ENCODE measurements at places on chromosomes 3 and 15. TPM values are rescaled to one million over a fixed set of nuclear protein-coding genes. Genes with fewer than 3 reads are reported as not detected.

DNA sequence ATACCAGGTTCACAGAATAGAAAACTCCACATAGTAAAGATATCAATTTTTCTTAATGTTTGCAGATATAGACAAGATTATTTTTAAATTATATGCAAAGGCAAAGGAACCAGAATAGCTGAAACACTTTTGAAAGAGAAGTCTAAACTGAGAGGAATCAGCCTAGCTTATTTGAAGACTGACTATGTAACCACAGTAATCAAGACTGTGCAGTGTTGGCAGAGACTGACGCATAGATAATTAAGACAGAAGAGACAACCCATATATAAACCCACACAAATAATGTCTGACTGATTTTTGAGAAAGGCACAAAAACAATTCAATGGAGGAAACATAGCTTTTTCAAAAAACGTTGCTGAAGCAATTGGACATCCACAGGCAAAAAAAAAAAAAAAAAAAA, 28.6 kb upstream of the ACKR4 start:
- no peak for DNase-seq

DNA sequence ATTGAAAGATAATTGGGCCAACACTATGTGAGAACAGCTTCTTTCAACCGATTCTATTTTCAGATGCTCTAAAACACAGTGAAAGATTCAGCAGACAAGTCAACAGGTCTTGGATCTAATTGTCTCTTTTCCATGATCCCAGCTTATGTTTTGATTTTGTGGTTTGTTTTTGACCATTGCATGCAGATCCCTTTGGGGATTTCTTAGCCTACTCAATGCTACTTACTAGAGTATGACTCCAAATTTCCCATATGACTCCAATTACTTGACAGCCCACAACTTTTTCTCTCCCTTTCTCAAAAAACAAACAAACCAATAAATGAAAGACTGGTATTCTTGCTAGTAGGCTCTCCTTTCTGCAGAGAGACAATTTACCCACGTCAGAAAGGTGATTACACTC, 67.1 kb downstream of the KCNH8 start:
- DNase-seq: no peak

GRCh38 chr3:98577178-98577895, 16.1 kb downstream of the CPOX start:
- DNase-seq: no peak

DNA sequence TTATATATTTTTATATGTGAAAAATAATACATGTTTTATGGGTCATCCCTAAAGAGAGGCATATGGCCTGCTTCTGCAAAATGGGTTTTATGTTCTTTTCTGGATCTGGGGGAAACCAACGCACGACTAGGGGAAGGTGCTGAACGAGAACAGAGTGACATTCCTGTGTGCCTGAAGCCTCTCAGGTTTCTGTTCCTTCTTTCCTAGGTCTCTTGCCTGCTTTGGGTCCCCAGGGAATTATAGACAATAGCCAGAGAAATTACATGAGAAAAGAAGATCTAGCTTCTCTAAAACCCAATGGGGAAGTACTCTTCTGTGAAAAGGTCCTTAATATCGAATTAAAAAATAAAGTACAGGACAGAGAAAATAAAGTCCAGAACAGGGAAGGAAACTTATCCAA, 66.5 kb downstream of the IGSF11 start:
- DNase-seq: no peak

DNA sequence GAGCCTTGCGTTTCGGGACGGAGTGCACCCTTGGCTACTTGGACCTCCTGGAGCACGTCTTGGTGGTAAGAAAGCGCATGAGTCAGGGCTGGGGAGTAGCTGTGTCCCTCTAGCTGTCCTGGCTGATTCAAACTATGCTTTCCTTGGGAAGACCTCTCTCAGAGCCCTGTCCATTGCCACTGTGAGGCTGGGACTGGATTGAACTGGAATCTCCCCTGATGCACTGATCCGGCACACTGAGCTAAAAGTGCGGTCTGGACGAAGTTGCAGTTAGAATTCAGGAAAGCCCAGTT, 232.6 kb upstream of the TPM1 start:
- no peak for DNase-seq

- no peak for DNase-seq
These were observed 433.4 kb upstream of the CFAP20DC start for GRCh38 chr3:59483191-59483590.

DNA sequence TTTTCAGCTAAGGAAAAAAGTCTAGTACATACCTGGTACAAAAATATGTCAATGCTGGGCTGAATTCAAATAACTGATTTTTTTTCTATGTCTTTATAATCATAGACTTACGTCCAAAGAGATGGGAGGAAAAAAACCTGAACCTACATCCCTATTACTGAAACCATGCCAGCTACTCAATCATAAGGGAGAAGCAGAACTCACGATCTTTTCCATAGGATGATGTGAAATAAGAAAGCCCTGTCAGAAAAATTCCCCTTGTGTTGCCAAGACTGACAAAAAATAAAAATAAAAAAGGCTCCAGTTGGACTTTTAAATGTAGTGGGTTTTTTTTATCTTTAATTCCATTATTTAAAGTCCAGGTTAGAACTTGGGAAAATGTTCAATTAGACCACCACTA, 3.3 kb downstream of the MSL2 start:
- no peak for DNase-seq

GRCh38 chr3:185959609-185960521, 22.1 kb upstream of the TRA2B start:
- no peak for DNase-seq

DNA sequence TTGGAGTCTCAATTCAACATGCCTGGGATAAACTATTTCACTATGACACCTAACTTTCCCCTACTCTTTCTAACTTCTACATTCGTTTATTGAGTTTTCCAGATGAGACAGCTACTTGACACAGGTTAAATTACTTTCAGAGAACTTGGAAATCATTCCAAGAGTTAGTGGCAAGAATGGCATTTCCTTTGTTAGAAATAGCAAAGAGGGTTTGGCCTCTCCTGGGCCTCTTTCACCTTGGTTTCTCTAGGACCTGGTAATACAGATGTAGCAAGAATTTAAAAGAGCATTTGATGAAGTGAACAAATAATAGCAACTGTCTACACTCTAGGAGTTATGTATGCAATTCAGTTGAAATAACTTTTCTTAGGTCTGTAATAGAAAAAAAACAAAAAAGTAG, 748.9 kb downstream of the MECOM start:
- no peak for DNase-seq

DNA sequence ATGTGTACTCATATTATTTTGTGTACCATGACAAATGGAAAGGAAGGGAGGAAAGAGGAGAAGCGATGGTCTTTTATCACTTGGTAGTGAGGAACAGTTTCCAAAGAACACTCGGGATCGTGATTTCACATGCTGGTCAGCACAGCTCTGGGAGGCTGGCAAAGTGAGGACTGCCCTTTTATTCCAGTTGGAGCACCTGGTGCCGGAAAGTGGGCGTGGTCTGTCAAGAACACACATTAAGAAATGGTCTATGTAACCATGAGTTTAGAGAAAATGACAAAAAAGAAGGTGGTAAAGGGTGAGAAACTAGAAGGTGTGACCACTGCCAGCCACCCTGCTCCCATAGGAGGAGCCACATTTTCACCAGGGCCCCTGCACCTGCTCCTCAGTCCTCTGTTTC, 7.0 kb upstream of the TSEN2 start:
- DNase-seq: no peak

DNA sequence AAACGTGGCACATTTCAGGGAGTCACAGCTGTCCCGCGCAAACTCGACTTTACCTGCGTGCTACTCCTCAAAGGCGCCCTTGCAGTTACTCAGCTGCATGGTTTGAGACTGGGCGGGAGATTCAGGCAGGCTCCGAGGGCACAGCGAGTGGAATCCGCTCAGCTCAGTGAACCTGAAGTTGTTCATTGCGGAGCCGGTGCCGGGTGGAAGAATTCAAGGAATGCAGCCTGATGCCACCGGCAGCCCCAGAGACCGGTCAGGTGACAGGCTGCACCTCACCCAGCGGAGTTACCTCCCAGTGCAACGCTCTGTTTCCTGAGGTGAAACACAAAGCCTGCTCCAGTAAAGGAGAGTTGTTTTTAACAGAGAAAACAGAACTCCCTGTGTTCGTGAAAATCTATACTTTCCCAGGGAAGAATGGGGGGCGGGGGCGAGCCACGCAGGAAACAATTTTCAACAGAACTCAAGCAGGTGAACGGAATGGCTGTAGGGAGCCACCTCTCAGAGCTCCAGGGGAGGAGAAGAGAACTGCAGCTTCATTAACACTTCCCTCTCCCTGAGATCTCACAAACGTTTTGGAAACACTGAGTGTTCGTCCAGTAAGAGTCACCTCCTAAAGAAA, 3.8 kb downstream of the VEPH1 start:
- peak; percentile 17 for DNase-seq

DNA sequence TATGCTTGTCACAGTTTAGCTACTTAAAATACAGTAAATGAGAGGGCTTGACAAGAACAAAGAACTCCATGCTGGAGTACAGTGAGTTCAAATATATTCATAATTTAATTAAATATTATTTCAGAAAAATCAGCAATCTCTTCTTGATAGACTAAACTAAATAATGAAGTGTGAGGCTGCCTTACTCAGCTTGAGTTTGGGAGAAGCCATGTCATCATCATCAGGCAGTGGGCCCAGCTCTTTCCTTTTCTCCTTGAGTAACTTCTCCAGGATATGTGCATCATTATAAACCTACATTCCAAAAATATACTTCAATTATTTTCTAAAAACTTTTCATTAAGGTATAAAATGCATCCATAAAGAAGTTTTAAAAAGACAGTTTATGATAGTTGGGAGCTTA, 70.5 kb downstream of the PBRM1 start:
- DNase-seq: no peak

- DNase-seq: no peak
These were observed 133.2 kb upstream of the STRIT1 start for GRCh38 chr3:155426524-155427230.

GRCh38 chr3:159128628-159129027, 326.8 kb downstream of the MFSD1 start:
- DNase-seq: no peak

- no peak for DNase-seq
These were observed 103.5 kb upstream of the RPL32 start for GRCh38 chr3:12944849-12945248.

- no peak for DNase-seq
These were observed 735 bp upstream of the CX3CR1 start for GRCh38 chr3:39280571-39280970.

GRCh38 chr3:168807448-168807847, 711.7 kb upstream of the GOLIM4 start:
- no peak for DNase-seq

- DNase-seq: no peak
These were observed 29.0 kb downstream of the CMSS1 start for GRCh38 chr3:99846477-99847160.

- peak; percentile 55 for DNase-seq
These were observed 15.9 kb downstream of the RPLP1 start for GRCh38 chr15:69468241-69469121.

GRCh38 chr15:51089699-51090453, 4.8 kb downstream of the TNFAIP8L3 start:
- no peak for DNase-seq

- DNase-seq: no peak
These were observed at the start of gene CCR4 for GRCh38 chr3:32951410-32951811. Gene CCR4 (plus strand): TSS chr3:32951644. CDS start chr3:32953423, 1,779 bp downstream.

- DNase-seq: peak; percentile 40
These were observed 390.4 kb upstream of the LMCD1 start for GRCh38 chr3:8110966-8111798.

DNA sequence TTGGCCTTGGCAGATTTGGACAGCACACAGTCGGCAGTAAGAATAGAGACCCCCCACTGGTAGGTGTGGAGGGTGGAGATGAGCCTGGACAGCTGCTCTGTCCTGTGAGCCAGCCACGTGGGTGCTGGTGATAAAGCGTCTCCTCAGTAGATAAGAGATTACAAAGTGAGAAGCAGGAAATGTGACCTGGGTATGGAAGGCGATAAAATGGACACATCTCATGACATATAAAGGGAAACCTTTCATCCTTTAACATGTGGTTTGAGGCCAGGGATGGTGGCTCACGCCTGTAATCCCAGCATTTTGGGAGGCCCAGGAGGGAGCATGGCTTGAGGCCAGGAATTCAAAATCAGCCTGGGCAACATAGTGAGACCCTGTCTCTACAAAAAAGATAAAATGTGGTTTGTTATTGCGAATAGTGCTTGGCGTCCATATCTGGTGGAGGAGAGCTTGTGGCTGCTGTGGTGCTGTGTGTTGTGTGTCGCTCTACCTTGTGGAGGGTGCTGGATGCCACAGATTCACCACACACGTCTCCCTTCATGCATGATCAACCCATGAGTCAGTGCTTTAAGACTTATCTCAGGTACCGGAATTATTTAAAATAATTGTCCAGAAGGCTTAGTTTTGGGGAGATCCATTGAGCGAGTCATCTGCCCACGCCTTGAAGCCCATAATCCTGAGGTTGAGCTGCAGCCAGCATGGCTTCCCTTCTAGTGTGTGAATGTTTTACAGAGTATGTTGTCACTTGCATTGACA, 157.0 kb downstream of the GABRG3 start:
- no peak for DNase-seq

DNA sequence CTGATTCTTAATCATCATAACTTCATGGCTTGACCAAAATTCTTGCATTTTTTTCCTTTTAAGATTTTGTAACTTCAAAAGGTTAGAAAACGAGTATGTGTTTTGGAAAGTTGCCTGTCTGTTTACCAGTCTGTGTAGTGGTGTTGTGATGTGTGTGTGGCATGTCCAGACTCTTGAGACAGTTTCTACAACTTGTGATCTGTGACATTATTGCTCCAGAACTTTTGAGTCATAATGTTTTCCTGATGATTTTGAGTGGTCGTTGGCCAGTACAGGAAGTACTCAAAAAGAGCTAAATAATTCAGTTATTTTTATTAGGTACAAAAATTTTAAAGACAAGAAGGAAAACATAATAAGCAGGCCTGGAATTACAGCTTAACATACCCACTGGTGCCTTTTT, 229.0 kb upstream of the C2CD4B start:
- no peak for DNase-seq

The SMCO1 gene
- total RNA-seq: not detected

The HES1 gene
- total RNA-seq: 14.3 TPM

The TRPM1 gene
- total RNA-seq: not detected

The KBTBD8 gene
- total RNA-seq: 9.0 TPM

The MYNN gene
- 30.9 TPM for total RNA-seq

The SAMMSON gene
- total RNA-seq: not detected

The RBP2 gene
- total RNA-seq: not detected

The ADCY5 gene
- total RNA-seq: 23.5 TPM

The PIERCE2 gene
- 2.5 TPM for total RNA-seq
